Stimulated activated CD4-positive, alpha-beta T cell treated with anti-CD3 and anti-CD28 coated beads, Interleukin-12 subunit alpha, Interleukin-12 subunit beta, amount 100 ng/mL, for 4 hours (primary cell): ENCODE measurements at places on chromosomes 7 and 10.

DNA sequence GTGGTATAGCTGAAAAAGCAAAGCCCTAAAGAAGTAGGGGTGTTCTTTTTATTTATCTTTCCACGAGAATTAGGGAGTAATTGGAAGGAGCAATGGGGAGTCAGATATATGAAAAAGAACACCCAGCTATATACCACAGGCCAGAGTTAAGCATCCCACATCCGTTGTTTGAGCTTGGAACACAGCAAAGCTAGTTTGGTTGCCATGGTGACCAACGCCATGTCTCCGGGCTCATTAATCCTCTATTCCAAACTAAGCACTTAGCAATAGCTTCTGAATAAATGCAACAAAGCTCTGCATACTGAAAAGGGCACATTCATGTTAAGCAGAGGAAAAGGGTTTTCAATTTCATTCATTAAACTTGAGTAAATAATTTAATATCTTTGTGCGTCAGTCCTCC lies 23.5 kb downstream of the ASB4 start:
- DNase-seq = no peak

GRCh38 chr10:30988831-30989435 lies 42.7 kb downstream of the ZNF438 start:
- no peak for DNase-seq

GRCh38 chr7:23712368-23713284 lies 2.6 kb downstream of the STK31 start:
- no peak for DNase-seq

- DNase-seq = no peak
These were observed 5.4 kb upstream of the HABP2 start for GRCh38 chr10:113547426-113547825.

DNA sequence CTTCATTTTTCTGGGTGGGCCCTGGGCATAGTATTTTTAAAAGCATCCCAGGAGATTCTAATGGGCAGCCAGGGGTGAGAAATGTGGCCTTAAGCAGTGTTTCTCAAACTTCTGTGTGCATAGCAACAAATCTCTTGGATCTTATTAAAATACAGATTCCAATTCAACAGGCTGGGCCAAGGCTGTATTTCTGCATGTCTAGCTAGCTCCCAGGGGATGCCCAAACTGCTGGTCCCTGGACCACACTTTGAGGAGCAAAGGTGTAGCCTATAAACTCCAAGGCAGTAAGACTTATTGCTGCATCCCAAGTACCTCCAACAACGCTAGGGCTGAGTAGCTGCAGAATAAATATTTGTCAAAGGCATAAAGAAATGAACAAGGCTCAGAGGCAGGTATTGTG lies 292.9 kb upstream of the ZMIZ1 start:
- no peak for DNase-seq

DNA sequence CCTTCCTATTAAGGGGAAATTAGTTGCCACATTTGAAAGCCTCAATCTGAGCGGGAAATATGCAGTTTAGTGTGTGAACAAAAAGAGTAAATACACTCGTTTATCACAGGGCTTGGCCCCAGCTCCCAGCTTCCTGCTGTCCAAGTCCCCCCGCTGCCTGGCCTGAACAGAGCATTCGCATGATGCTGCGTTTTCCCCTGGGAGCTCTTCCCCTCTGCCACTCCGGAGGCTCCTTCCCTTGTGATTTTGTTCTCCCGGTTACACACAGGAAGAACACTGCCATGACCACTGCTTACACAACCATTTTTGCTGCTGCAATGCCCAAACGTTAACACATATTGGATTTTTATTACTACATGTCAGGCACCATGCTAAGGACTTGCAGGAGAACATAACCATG lies 120.7 kb upstream of the ADARB2 start:
- no peak for DNase-seq

DNA sequence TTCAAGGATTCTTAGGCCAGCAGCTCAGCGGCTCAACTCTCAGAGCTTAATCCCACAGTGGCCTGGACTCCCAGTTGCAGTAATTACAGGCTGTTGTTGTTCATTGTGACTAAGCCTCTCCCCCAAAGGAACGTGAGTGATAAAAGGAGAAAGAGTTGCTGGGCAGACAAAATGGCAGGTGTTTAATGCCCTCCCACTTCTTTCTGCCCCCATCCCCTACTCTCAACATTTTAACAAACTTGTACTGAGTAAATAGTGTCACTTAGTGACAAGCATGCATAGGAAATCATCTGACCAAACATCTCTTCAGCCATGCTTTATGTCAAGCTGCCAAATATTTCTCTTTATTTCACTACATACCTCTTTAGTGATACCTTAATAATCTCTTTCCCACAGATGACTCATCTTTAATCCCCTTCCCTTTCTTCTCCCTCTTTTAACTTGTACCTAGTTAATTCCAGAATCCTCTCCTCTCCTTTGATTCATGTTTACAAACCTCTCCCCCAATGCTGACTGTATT lies 12.4 kb upstream of the MTERF1 start:
- DNase-seq = no peak

GRCh38 chr7:82373926-82374635 lies 69.5 kb downstream of the CACNA2D1 start:
- no peak for DNase-seq
